ENCODE measurements at places on chromosomes 1 and 21.

- no peak for DNase-seq
These were observed 62.3 kb downstream of the OPTC start for GRCh38 chr1:203556047-203556851.

GRCh38 chr1:176789571-176790090 is 326.7 kb downstream of the PAPPA2 start:
- DNase-seq: no peak

- DNase-seq: no peak
These were observed 252.2 kb downstream of the GRIK3 start for GRCh38 chr1:36782085-36782484.

GRCh38 chr21:35849144-35849543 is 211.2 kb downstream of the SETD4 start:
- DNase-seq: no peak

DNA sequence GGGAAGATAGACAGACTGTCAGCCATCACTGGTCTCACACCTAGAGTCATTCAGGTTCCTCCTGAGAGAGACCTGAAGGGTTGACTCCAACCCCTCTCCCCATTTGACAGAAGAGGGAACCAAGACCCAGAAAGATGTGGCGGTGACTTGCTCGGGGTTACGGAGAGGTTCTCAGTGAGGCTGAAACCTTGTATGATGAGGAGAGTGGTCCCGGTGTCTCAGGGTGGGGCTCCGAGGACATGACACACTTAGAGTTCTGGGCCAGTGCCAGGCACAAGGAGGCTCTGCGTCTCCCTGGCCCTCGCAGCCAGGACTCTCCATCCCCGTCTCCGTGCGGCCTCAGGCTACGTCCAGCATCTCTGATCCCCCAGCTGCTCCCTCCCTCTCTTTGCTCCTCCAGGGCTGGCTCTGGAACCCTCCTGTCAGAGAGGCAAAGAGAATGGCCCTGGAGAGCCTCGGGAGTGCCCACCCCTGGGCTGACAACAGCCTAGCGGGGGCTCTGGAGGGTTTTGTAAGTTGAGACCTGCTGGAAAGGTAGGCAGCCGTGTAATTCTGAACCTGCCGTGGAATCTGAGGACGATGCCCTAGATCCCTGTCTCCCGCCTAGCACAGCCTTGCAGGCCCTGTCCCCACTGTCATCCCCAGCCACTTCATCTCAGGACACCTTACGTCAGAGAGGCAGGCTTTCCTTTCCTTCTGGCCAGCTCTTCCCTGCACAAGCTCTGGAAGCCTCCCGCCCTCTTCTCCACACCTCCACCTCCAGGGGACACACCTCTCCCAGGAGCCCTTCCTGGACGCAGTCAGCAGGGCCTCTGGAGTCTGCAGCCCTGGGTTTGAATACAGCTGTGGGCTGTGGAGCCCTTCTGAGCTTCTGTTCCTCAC is 4.1 kb downstream of the EFHD2 start:
- DNase-seq: no peak

GRCh38 chr1:226405411-226405988 is 2.4 kb downstream of the PARP1 start:
- no peak for DNase-seq

DNA sequence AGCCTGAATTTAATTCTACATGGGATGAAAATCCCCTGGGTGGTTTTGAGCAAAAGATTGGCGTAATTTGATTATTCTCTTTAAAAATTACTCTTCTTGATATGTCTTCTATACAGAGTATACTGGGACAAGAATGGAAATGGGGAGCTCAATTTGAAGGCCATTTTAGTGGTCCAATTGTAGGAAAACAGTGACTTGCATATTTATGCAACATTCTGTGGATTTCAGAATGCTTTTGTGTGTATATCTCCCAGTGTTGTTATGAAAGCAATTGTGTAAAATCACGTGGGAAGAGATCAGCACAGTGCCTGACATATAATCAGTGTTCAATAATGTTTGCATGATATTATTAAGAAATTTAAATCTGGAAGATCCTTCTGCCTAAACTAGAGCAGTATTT is 575.9 kb upstream of the PBX1 start:
- DNase-seq: no peak

DNA sequence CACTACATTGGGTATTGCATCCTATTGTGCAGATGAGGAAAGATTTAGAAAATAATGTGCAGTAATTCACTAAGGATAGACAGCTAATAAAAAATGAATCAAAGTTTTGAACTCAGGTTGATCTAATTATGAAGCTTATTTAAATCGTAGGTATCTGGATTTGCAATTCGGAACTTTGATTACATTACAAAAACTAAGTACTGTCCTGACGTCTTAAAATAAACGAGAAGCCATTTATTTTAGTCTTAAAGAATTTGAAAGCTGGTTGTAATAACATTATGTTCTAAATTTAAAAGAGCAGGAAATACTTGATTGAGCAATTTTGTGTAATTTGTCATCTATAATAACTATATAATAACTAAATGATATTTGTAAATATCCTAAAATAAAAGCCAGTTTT is 235.9 kb downstream of the TPR start:
- no peak for DNase-seq

- no peak for DNase-seq
These were observed 8.9 kb downstream of the XKR8 start for GRCh38 chr1:27968692-27969091.

DNA sequence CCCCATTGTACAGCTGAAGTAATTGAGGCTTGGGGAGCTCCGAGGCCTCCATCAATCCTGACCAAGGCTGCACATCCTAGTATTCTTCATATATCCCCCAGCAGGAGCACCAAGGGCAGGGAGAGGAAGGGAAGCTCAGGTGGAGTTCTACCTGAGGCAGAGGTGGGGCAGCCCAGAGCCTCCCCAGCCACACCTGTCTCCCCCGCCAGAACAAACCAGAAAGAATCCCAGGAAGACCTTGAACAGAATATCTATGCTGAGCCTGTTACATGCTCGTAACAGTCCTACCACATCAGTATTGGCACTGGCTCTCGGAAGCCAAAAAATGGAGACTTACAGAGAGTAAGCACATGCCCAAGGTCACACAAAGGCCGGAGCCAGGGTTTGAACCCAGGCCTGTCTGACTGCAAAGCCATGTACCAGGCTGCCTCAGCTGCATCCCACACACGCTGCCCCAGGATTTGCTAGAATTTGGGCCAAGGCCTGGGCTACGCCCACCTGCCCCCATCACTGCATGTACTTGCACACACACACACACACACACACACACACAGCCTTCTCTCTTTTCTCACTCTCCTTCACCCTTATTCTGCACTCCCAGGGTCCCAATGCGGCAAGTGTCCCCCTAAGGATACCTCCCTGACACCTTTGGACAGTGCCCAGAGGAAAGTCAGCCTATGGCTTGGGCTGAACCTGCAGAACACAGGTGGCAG is 4.5 kb downstream of the E2F2 start:
- no peak for DNase-seq

DNA sequence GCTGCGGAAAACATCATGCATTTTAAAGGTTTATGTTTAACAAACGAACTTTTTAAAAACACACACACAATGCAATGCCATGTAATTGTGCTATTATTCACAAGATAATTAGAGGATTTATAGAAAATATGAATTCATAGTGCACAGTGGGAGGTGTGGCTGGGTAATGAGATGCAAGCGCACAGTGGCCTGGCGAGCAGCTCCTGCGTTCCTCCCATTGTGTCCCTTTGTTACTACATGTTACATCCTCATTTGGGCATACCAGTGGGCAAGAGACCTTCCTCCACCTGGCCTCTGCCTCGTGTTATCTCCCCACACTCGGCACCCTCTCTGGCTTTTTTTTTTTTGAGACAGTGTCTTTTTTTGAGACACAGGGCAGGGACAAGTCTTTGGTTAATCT is 30.0 kb upstream of the TENT5B start:
- no peak for DNase-seq

GRCh38 chr1:65395887-65396612 is 24.4 kb upstream of the LEPR start:
- DNase-seq: no peak

DNA sequence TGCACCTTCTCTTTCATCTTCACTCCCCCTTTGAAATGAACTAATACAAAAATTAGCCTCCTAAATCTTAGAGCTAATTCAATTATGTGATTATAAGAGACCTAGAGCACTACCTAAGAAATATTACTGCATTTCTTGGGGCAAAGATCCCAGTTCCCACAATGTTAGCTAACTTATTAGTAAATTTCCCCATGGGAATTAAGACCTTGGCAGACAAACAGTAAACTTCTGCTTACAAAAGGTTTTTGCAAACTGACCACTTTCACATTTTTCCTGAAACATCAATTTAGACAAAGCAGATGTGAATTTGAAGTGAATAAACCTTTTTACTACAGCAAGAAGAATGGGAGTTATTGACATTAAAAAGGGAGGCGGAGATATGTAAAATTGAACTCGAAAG is 34.6 kb upstream of the LHX8 start:
- DNase-seq: no peak

DNA sequence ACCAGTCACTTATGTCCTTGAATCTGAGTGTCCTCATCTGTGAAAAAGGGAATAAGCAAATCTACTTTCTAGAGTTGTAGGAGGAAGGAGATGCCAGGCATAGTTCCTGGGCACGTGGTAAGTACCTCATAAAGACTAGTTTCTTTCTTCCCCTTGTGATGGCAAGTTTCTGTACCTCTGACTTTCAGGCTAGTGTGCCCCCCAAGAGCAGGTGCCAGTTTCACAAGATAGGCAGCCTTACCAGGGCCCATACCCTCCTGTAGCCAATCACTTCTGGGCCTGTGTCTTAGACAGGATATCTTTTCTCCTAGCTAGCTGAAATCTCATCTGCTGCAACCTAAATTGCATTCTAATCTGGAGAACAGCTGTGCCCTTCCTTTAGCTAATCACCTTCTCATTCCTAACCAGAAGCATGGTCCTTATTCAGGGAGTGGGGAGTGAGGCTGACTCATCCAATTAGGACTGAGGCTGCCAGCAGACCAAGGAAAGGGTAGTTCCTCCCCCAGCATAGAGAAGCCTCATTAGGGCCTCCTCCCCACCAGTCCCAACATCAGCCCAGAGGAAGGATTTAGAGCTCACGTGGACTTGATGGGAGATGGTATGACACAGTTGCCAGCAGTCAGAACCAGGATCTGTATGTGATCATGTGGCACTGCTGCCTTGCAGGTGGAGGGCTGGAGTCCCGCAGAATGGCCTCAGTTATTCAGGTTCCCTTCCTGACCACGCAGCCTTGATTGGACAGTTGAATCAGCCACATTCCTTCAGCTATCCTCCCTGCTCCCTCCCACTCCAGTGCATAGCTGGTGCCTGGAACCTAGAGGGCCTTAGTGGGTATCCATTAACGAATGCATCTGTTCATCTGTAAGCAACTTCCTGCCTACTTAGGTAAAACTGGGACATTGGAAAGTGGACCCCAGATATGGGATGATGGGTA is 7.9 kb downstream of the KLHDC8A start:
- DNase-seq: no peak

- no peak for DNase-seq
These were observed 387.6 kb downstream of the CAMTA1 start for GRCh38 chr1:7172804-7173203.

GRCh38 chr1:233962878-233963277 is 58.4 kb downstream of the SLC35F3 start:
- DNase-seq: no peak

DNA sequence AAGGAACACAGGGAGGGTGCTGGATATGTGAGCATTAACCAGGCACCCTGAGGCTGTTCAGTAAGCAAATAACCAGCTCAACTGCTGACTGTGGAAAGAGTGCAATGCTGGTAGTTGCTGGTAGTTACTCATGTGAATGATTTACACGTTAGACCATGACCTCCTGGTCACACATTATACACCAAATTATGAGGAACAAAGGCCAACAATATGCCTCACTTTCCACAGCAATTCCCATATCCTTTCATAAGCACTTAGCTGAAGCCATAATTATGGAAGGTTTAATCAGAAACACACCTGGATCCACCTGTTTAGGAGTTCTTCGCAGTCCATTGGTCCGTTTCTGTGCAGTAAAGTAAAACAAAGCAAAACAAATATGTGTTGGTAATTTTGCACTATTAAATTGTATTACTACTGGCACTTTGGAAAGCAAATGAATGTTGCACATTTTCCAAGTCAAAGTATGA is 281.8 kb downstream of the VAV3 start:
- DNase-seq: no peak

DNA sequence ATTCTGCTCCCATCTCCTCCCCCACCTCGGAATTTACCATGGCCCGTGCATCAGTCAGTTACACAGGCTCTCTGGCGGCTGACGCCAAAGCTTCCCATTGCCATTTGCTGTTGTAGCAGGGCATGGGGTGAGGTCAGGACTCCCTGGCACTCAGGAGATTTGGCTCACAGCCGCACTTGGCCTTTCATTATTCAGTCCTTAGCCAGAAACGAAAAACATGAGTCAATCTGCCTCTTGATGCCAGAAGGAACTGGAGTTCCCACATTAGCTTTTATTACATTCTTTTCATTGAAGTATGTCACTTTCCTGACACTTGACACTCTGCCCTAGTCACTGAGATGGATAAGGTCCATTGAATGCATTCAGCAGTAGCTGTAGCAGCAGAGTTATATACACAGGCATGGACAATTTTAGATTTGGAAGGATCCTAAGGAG is 260.6 kb downstream of the CACNA1E start:
- DNase-seq: no peak

DNA sequence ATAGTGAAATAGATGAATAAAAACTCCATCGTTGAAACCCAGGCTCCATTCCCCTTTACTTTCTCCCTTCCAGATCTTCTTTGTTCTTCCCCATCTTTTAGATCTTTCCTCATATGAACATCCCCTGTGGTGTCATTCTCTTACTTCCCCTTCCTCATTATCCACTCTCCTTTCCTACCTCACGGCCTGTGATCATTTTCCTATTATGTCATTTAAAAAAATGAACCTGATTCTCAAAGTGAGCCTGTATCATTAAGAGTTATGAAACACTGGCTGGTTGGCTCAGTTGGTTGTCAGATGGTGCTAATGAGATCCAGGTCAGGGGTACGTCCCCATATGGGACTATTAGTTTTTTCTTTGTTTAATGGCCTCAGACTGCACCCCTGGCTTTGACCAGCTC is 38.3 kb downstream of the TCEANC2 start:
- DNase-seq: no peak

- DNase-seq: no peak
These were observed 21.0 kb downstream of the PRKAA2 start for GRCh38 chr1:56666112-56666608.

DNA sequence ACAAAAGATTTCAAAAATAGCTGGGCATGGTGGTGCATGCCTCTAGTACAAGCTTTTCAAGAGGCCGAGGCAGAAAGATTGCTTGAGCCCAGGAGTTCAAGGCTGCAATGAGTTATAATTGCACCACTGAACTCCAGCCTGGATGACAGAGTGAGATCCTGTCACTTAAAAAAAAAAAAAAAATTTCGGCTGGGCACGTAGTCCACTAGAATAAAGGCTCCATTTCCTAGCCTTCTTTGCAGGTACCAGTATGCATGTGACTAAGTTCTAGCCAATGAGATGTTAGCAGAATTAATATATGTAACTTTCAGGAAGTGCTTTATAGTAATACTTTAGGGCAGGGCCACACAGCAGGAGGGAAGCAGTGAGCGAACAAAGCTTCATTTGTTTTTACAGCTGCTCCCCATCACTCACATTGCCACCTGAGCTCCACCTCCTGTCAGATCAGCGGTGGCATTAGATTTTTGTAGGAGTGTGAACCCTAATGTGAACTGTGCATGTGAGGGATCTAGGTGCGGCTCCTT is 28.8 kb upstream of the SYDE2 start:
- DNase-seq: no peak

GRCh38 chr1:205477121-205477758 is 21.4 kb upstream of the BLACAT1 start:
- DNase-seq: no peak

- no peak for DNase-seq
These were observed 14.5 kb downstream of the RGS4 start for GRCh38 chr1:163083690-163084089.

- DNase-seq: no peak
These were observed 24.0 kb downstream of the TEX35 start for GRCh38 chr1:178536844-178537371.
